ENCODE measurements at places on chromosomes 7 and 10.

DNA sequence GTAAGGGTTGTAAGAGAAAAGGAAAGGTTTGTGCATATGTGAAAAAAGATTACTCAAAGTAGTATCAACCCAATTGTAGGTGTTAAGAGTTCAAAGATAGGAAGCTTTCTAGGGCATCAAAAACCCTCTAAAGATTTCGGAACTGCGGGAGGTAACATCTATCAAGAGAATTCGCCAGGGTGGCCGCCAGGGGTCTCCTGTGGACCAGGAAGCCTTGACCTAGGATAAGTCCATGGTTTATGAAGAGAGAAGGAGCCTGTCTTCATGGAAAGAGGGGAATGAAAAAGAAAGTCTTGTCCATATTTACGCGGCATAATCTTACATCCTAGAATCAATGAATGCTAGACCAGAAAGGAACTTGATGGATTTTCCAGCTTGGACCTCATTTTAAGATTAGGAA, 140.7 kb upstream of the CALCR start:
- DNase-seq: no peak

GRCh38 chr10:101725296-101726114, 30.5 kb upstream of the FBXW4 start:
- no peak for DNase-seq

GRCh38 chr7:149562602-149563001, 65.0 kb upstream of the ZNF746 start:
- DNase-seq: no peak

DNA sequence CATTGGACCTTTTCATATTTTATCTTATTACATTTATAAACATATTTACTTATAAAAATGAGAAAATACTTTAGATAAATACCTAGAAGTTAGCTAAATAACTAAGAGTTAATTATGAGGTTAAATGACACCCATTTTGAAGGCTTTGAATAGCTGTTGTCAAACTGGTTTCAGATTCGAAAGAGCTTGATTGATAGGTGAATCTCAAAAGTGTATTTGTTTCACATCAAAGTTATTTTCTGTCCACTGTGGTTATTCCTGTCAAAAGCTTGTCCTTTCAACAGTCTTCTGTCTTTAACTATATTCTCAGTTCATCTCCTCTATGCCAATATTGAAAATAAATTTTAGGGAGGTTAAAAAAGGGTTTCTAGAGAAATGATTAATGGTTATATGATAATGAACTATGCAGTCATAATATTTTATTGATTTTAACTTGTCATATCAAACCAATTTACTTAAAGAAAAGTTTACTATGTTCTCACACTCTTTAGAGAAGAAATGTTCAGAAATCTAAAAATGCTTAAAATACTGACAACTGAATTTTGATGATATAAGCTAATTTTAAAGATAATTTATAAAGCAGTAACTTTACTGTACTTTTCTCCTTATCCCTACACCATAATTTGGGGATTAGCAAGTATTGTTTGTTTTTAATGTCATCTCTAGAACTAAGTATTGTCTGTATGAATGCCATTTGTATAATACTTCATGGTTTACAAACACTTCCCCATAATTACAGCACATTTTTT, 72.0 kb upstream of the FOXP2 start:
- no peak for DNase-seq

- no peak for DNase-seq
These were observed 12.8 kb downstream of the HECTD2 start for GRCh38 chr10:91422915-91423314.

DNA sequence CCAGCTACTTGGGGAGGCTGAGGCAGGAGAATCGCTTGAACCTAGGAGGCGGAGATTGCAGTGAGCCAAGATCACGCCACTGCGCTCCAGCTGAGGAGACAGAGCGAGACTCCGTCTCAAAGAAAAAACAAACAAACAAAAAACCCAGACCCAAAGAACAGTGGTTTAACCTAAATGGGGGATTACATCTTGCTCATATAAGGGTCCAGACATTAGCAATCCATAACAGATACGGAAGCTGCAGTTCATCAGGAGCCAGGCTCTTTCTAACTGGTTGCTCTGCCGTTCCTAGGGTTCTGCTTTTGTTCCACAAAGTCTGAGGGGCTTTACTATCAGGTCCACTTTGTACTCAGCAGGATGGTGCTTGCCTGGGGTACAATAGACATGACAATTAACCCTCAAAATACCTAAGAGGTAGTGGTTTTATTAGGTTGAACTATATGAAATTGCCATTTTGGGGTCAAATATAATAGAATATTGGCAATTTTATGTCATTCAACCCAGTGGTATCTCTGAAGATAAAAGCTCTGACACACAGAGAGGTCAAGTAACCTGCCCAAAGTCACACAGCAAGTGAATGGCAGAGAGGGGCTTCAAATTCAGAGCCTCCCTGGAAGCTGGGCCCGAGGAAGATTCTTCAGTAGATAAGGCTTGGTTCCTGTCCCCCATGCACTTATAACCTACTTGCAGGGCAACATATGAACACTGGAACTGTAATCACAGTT, 21.3 kb downstream of the NYAP1 start:
- DNase-seq: no peak

DNA sequence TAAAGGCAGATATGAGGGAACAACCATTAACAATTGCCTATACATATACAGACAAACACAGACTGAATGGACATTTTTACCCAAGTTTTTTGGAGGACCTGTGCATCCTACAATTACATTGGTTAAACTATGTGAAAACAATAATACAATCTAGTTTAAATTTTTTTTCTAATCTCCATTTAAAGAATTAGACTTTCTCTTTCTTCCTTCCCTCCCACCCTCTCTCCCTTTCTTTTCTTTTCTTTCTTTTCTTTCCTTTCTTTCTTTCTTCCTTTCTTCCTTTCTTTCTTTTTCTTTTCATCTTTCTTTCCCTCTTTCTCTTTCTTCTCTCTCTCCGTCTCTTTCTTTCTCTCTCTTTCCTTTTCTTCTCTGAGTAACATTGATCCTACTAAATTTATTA, 183.7 kb downstream of the HDAC9 start:
- no peak for DNase-seq

GRCh38 chr10:75954486-75954885, 523.1 kb downstream of the LRMDA start:
- no peak for DNase-seq

- no peak for DNase-seq
These were observed at the start of gene HOXA6 for GRCh38 chr7:27147199-27148030. Gene HOXA6 (minus strand): TSS chr7:27147774. CDS start chr7:27147749, 25 bp downstream.

DNA sequence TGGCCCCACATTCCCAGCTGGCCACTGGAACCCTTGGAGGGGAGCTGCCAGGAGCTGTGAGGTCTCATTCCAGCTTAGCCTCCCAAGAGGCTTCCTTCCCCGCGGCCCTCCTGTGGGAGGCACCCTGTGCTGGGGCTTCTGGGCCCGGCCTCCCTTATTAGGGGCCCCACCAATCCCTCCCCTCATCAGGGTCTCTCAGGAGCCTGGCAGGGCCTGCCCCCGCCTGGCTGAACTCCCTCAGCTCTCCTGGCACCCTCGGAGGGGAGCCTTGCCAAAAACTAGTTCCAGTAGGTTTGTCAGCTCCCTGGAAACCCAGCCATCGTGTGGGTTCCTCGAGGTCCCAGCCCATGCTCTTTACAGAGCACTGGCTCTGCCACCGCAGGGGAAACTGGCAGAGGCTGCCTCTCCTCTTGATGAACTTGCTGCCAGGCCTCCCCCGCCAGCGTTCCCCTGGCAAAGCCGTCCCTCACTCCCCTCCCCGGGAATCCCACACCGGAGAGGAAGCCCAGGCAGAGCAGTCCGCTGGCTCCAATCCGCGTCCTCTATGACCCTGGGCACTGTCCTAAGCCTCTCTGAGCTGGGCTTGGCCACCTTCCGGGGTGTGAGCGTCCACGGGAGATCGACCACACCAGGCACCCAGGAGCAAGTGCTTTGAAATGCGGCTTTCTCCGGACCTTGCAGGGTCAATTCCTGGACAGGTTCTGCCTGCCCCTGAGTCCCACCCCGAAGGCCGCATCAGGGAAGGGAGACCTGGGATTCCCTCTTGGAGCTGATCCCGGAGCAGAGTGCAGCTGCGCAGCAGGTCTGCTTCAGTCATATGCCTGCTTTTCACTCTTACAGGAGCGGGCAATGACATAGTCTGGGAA, 139.8 kb downstream of the ARHGAP22 start:
- no peak for DNase-seq

GRCh38 chr10:52999258-52999657, 226.7 kb upstream of the MBL2 start:
- no peak for DNase-seq

DNA sequence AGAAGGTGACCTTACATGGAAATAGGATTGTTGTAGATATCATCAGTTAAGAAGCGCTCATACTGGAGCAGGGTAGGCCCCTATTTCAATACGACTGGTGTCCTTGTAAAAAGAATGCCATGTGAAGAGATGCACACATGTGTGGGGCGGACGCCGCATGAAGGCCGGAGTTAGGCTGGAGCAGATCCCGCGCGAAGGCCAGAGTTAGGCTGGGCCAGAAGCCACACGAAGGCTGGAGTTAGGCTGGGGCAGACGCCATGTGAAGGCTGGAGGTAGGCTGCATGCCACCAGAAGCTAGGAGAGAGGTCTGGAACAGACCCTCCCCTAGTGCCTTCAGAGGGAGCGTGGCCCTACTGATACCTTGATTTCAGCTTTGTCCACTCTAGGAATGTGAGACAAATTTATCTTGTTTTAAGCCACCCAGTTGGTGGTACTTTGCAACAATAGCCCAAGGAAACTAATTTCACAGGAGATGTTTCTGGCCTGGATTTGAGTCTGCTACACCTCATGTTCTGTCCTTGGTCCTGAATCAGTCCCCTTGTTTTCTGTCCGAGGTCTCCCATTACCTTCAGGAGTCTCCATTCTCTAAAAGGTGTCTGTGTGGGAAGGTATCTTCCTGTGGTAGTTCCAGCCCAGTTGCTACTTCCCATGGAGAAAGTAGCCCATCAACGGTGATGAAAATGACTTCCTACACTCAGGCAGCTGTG, 585.8 kb downstream of the LRMDA start:
- no peak for DNase-seq

GRCh38 chr7:15515252-15515651, 46.6 kb downstream of the AGMO start:
- DNase-seq: no peak

- DNase-seq: no peak
These were observed 17.6 kb downstream of the ZDHHC16 start for GRCh38 chr10:97463363-97464132.

- DNase-seq: no peak
These were observed 34.1 kb upstream of the ARMC3 start for GRCh38 chr10:22893781-22894180.

- no peak for DNase-seq
These were observed 332.1 kb downstream of the WDR11 start for GRCh38 chr10:121183236-121183635.

- DNase-seq: no peak
These were observed 4.9 kb upstream of the ZSCAN21 start for GRCh38 chr7:100044718-100045117.

- no peak for DNase-seq
These were observed 60.5 kb upstream of the ZNF138 start for GRCh38 chr7:64733550-64734240.

GRCh38 chr7:102289057-102289456, 2.4 kb downstream of the SH2B2 start:
- no peak for DNase-seq

GRCh38 chr7:16430133-16430532, 8.8 kb upstream of the CRPPA start:
- no peak for DNase-seq

Measured in activated CD4-positive, alpha-beta T cell treated with anti-CD3 and anti-CD28 coated beads, Interleukin-2, amount 50 U/mL, for 4 hours (primary cell).